ENCODE measurements at places on chromosomes 16 and 17. TPM values are rescaled to one million over a fixed set of nuclear protein-coding genes. Genes with fewer than 3 reads are reported as not detected.

MT4 gene
- total RNA-seq: not detected

CHP2 gene
- total RNA-seq: not detected

UTS2R gene
- not detected for total RNA-seq

PTGES3L gene
- total RNA-seq: not detected

TM4SF5 gene
- total RNA-seq: not detected

UQCRC2 gene
- 248 TPM for total RNA-seq

PRR15L gene
- not detected for total RNA-seq

SALL1 gene
- 1.6 TPM for total RNA-seq

SPECC1 gene
- total RNA-seq: 17.7 TPM

GUCY2D gene
- not detected for total RNA-seq
